Esophagus mucosa (tissue), 1 donor: ENCODE measurements at places on chromosomes 3 and 15. TPM values are rescaled to one million over a fixed set of nuclear protein-coding genes. Genes with fewer than 3 reads are reported as not detected.

DNA sequence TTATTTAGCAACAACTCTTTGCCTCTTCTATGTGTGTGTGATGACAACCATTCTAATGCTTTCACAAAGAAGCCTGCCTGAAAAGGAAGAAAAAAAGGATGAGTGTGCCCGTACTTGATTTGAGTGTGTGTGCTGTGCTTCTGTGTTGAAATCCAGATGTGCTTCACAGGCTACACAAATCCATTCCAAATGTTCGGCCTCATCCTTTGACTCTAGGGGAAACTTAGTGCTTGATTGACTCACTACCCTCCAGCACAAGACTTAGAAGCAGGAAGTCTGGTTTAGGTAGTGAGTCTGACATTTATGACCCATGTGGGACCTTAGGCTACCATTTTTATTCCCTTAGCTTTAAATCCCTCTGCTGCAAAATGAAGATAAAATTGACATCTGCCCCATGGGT lies 108.8 kb upstream of the PLAAT1 start:
- no peak for ATAC-seq

DNA sequence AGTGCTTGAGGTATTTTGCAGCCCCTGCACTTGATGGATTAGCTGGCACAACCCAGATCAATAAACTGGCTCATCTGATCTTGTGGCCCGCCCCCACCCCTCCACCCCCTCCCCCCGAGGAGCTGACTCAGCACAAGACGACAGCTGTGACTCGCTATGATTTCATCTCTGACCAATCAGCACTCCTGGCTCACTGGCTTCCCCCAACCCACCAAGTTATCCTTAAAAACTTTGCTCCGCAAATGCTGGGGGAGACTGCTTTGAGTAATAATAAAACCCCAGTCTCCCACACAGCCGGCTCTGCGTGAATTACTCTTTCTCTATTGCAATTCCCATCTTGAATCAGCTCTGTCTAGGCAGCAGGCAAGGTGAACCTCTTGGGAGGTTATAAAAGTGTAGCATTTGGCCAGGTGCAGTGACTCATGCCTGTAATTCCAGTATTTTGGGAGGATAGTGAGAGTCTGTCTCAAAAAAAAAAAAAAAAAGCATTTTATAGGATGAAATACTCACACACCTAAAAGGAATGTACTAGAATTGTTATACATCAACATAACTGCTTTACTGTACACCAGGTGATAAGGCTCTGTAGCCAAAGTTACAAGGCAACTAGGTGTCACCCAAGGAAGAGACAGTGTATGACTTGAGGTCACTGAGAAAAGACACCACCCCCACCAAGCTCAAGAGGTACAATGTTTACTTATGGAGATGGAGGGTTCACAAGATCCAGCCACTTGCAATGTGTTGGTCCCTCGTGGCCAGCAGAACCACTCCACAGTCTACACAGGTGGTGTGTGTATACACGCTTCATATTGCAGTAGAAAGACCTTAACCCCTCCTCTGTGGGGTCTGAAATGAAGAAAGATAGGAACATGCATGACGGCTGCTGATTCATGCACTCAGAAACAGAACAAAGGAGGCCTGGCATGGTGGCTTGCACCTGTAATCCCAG lies 8.6 kb downstream of the ZNF445 start:
- peak; percentile 67 for ATAC-seq

DNA sequence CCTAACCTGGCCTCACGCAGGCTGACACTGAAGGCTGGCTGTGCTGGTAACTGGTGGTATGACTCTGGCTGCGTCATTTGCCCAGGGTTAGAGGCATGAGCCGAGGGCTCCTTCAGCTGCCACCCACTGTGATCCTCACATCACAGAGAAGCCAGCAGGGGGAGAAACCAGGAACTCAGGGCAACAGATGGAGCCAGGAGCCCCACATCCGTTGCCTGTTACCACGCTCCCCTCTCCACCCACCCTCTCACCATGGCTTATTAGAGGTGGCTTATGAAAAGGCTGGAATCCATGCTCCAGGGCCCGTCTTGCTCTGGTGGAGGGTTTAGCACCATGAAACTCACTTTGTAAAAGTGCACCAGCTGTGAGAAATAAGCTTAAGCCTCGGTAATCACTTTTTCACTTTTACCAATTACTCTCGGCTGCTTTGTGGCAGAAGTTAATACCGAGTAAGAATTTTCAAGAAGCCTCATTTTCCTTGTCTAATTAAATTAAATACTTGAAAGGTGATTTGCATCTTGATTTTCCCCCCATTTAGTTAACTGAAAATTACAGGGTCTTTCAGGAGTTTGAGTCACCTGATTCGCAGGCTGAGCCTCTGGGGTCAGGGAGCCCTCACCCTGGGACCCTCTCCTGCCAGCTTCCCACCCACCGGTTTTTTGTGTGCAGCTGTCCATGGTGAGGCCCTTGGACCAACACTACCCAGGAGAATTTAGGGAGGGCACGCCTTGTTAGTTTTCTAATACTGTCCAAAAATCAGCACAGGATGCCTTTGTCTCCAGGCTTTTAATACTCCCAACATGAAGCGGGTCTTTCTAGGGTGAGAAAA lies 60.9 kb downstream of the ASB7 start:
- ATAC-seq = no peak

- no peak for ATAC-seq
These were observed 200.7 kb downstream of the SATB1 start for GRCh38 chr3:18224426-18224825.

ZPLD1 gene
- total RNA-seq = not detected

DNA sequence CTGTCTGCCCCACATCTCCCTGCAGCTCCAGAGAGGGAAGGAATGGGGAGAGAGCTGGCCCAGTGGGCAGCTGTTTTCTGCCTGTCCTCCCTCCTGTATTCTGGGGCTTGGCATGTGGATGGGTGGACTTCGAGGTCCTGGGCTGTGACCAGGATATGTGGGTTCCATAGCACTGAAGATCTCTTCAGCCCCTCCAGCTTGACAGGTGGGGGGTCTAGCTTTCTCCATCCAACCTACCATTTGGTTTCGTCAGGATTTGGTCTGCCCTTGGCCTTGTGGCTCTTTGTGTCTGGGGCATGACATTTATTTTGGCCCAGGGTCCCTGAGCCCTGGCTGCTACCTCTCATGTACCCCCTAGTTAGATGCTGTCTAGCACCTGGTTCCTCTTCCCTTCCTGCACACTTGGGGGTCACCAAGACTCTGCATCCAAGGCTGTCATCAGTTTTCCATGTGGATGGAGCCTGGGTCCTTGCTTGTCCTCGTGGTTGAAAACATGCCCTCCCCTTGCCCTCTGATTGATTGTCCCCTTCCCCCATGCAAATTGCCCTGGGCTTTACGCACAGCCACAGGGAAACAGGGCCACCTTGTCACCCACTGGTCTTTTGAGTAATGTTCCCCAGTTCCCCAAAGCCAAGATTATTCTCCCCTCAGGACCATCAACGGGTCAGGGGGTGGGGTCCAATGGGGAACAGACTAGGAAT lies 3.2 kb downstream of the EPHB3 start:
- no peak for ATAC-seq

DNA sequence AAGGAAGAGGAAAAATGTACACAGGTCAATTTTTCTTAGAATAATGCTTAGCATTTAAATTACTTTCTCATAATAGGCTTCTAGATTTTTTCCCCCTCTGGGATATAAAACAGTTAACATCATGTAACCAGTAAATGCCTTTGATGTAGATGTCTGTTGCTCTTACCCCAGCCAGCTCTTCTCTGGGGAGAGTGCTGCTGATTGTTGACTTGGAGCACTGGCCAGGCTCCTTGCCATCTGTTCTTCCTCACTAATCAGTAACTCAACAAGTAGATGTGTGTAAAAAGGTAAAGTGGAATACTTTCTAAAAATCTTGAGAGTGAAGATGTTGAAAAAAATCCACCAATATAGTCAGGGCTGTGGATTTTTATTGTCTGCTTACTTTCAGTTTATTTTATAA lies 42.2 kb downstream of the RIOX2 start:
- ATAC-seq = no peak

- no peak for ATAC-seq
These were observed 64.2 kb upstream of the PYGO1 start for GRCh38 chr15:55652359-55652758.

DNA sequence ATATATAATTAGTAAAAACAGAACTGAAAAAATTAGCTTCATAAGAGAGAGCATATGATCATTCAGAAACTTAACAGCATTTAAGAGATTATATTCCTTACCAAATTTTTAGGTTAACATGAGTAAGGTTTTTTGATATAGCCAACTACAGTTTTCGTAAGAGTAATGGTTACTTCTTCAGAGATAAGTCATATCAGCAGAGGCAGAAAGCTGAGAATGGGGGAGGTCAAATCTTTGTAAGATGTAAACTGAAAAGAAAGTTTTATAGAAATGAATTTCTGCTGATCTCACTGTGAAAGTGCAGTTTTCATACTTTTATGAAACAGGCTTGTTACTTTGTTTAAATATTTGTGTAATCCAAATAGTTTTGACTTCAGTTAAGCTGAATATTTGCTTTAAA lies 193.3 kb downstream of the ZBTB20 start:
- ATAC-seq = no peak

SCAANT1 gene
- not detected for total RNA-seq

PRICKLE2 gene
- 6.0 TPM for total RNA-seq

DNA sequence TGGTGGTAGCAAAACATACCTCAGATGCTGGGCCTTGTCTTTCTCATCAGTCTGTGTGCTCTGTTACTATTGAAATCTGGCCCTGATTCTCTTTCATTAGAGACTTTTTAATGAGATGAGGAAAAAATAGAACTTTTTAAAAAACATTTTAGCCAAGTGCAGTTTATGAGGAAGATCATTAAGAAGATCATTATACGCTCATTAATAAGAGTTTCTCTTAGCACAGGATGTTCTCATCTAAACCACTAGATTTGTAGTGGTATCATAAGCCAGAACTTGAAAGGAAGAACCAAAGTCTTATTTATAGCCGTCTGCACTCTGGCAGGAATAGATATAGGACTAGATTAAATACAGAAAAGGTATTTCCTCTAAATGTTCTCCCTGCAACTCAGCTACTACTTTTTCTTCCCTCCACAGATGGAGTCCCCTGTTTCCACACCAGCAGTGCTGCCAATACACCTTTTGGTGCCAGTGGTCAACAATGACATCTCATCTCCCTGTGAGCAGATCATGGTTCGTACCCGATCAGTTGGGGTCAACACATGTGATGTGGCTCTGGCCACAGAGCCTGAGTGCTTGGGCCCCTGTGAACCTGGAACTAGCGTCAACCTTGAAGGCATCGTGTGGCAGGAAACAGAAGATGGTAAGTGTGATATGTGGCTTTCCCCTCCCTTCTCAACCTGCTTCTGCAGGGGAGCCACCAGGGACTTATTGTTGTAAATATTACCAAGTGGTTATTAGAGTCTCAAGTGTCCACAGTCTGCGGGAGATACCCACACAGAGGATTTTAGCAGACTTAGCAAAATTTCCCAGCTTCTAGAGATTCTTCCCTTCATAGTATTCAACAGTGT lies 152.8 kb downstream of the RBPMS2 start:
- ATAC-seq = peak; percentile 12

CCDC13 gene
- total RNA-seq = not detected

ZNF619 gene
- 3.6 TPM for total RNA-seq

- ATAC-seq = no peak
These were observed 47.8 kb downstream of the KBTBD8 start for GRCh38 chr3:67045711-67046465.

RSL24D1 gene
- total RNA-seq = 47.7 TPM

COLQ gene
- total RNA-seq = 0.40 TPM

DUOX1 gene
- 114 TPM for total RNA-seq

DNA sequence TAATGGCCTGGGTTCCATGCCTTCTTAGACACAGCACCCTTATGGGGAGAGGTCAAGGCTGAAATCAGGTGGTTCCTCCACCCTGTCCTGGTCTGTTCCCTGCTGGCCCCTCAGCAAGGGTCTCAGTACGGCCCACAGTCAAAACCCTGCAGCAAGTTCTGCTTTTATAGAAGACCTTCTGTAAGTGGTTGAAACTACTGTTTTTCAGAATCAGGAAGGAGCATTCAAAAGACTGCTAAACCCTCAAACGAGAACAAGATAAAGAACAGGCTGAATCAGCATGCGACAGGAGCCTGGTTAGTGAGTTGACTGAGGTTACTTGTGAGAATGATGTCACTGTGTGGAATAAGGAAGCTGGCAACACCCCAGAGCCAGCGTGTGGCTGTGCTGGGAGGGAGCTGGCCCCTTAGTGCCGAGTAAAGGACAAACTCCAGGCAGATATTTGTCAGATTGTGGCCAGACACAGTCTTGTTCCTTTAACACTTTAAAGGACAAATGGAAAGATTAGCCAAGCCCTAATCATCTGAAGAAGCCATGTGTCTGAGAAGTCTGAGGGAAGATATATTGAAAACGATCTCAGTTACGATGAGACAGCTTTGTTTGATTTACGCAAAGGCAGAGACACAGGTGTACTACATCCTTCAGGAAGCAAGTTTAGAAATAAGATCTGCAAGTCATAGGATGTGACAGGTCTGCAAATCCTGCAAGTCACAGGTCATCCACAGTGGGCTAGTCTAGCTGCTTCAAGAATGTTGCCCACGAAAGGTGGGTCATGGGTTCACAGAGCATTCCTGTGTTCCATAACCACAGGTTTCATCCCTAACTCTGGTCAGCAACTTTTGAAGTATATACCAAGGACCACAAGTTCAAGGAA lies 54.0 kb downstream of the B3GNT5 start:
- peak; percentile 88 for ATAC-seq

- no peak for ATAC-seq
These were observed 45.0 kb downstream of the ZBTB20 start for GRCh38 chr3:115102046-115102445.

DNA sequence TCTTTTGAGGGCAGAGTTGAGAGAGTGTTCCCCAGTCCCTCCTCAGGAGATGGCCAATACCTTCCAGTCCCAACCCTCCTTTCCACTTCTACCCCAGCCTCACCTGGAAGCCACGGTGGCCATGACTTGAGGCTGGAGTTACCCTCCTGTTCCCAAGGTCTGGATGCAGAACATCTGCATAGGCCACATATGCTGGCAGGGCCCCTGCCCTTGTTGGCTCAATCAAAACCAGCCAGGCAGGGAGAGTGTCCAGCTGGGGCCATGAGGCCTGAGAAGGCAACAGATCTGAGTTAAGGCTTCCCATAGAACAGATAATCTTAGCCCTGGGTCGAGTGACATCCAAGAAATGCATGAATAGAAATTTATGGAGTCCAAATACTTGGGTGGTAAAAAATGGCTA lies 23.6 kb upstream of the VIPR1 start:
- no peak for ATAC-seq

DNA sequence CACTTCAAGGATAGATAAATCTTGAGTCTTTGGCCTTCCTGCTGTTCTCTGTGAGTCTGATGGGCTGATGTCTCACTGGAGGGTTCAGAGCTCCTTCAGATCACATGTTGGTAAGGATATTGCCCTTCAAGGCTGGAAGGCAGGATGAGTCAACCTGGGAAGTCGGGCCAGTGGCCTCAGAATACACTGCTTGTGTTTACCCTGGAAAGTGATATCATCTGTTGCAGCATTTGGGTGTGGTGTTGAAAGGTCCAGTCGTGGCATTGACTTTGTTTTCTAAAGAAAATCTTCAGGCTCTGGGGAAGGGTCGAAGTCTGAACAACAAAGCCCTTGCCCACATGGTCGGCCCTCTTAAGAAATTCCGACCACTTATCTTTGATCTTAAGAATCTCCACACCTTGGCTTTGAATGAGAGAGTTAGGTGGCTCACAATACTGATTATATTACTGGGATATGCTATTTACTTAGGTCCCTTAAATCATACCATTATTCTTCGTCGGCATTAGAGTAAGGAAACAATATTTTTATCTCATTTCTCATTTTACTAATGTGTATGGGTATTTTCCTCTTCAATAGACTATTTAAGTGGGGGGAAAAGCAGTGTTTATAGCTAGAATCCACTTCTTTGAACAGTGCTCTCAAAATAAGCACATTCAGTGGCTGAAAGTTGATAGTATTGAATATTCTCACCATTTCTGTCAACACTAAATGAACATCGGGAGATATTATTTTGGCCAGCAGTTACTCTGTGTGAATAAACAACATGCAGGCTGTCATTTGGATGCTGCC lies 303.9 kb upstream of the RASGRP1 start:
- peak; percentile 35 for ATAC-seq
